Fibroblast of the conjunctiva (primary cell): ENCODE measurements at places on chromosomes 5 and 9.

GRCh38 chr5:100165309-100165708 is 369.9 kb upstream of the FAM174A start:
- no peak for DNase-seq

DNA sequence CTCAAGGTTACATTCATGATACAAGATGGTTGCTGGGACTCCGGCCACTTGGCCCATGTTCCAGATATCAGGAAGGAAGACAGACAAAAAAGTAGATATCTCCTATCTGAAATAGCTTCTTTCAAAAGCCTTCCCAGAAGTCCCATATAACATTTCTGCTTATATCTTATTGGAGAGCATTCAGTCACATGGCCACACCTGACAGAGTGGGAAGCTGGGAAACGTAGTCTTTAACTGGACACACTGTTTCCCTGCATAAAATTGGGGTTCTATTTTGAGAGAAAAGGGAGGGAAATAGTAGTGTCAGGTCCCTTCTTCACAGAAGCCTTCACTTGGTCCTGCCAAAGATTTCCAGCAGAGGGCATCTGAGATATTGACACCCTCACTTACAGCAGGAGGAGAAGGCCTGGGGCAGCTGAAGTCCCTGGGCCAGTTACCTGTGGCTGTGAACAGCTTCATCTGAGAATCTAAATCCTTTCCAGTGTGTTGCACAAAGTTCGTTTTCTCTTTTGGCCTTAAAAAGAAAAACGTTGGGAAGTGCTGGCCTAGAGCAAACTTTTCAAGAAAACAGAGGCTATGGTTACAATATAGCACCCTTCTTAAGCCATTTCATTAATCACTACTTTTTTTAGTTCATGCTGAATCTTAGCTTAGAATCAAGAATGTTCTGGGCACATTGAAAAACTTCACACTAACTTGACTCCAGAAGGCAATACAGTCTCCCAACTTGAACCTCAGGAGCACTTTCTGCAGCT is 33.5 kb downstream of the SPEF2 start:
- DNase-seq, result peak; percentile 12

DNA sequence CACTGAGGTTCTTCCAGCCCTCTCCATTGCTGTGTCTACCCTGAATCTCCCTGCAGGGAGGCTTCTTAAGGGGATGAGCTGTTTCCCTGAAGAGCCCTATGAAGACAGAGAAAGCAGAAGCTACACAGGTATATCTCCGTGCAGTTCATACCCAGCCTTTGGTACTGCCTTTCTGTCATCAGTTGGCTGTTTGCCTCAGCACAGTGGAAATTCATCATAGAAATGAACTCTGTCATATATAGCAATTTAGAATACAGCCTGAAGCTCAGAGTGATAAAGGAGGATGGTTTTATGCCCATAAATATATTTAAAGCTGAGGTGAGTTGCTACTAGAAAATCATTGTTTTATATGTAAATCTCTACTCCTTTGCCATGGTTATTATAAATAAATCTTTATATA is 42.6 kb upstream of the KCNN2 start:
- DNase-seq, result no peak

- DNase-seq, result peak; percentile 93
Measured at GRCh38 chr5:115366223-115366622, 69.8 kb upstream of the CCDC112 start.

DNA sequence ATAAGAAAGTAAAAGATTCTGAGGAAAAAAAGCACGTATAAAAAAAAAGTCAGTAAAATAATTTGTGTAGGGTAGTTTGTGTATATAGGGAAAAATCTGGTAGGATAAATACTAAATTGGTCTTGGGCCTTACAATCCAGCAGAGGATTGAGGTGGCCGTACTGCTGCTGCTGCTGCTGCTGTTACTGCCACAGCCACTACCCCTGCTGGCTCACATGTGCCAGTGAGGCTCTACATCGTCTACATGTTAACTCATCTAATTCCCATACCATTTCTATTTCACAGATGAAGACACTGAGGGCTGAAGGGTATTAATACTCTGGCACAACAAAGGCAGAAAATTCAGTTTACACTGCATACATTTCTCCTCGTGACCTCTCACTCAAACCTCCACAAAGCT is 928.5 kb downstream of the TLE4 start:
- no peak for DNase-seq
